Hepatic stellate cell (primary cell): ENCODE measurements at places on chromosomes 3 and 15.

DNA sequence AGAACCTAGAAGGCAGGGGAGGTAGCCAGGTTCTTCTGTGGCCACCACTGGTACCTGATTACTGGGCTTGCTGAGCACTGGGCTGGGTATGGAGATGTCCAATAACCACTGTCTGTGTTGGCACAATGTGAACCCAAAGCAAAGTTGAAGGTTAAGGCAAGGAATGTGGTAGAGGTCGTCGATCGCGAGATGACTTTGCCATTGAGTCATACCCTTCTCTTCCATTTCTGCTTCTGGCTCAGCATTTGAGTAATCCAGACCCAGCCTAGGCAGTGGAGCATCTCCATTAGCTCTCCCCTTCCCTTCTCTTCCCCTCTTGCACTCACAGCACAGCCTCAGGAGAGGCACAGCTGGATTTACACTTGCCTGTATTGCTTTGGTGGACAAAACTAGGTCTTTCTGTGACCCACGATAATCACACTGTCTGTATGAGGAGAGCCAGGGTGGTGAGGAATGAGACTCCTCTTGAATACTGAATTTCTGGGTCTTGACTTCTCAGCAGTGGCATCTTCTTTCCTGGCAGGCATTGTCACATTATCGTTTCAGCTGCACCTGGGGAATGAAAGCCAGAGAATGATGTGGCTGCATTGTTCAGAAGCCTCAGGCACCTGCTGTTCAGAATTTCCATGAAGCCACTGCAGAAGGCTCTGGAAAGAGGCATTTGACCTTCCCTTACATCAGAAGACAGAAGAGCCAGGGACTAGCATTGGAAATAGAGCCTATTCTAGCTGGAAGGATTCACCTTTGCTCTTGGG lies 272.6 kb downstream of the PDCD6IP start:
- DNase-seq: no peak

DNA sequence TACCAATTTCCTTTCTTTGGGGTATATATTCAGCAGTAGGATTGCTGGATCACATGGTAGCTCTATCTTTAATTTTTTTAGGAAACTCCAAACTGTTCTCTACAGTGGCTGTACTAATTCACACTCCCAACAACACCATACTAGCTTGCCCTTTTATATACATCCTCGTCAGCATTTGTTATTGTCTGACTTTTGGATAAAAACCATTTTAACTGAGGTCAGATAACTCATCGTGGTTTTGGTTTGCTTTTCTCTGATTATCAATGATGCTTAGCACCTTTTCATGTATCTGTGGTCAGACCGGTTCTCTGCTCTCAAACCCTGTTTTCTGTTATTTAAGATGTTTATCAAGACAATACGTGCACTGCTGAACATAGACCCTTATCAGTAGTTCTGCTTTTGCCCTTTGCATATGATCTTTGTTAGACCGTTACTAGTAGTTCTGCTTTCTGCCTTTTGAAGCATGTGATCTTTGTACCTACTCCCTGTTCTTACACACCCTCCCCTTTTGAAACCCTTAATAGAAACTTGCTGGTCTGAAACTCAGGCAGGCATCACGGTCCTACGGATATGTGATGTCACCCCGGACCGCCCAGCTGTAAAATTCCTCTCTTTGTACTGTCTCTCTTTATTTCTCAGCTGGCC lies 474.3 kb downstream of the RSL24D1 start:
- no peak for DNase-seq

GRCh38 chr3:99777708-99778107 lies 40.0 kb upstream of the CMSS1 start:
- DNase-seq: no peak

GRCh38 chr3:179175358-179175757 lies 27.2 kb downstream of the PIK3CA start:
- peak; percentile 20 for DNase-seq

- DNase-seq: no peak
Measured at GRCh38 chr3:179860275-179861107, 176.2 kb downstream of the PEX5L start.

- DNase-seq: no peak
Measured at GRCh38 chr3:195031574-195032003, 239.4 kb downstream of the XXYLT1 start.

- no peak for DNase-seq
Measured at GRCh38 chr15:99053380-99054024, 45.9 kb upstream of the PGPEP1L start.

GRCh38 chr3:100256731-100257151 lies 4.1 kb upstream of the TBC1D23 start:
- DNase-seq: no peak
